ENCODE measurements at places on chromosomes 12 and 14. TPM values are rescaled to one million over a fixed set of nuclear protein-coding genes. Genes with fewer than 3 reads are reported as not detected.

The LRTM2 gene
- not detected for total RNA-seq

The SLCO1B3 gene
- not detected for total RNA-seq

The CCDC38 gene
- 0.24 TPM for total RNA-seq

DNA sequence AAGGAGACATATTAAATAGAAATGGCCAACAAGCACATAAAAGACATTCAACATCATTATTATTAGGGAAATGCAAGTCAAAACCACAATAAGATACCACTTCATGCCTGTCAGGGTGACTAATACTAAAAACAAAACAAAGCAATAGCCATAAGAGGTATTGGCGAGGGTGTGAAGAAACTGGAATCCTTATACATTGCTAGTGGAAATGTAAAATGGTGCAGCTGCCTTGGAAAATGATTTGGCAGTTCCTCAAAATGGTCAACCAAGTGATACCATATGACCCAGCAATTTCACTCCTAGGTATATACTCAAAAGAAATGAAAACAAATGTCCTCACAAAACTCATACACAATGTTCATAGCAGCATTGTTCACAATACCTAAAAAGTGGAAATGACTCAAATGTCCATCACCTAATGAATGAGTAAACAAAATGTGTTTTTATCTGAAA lies 27.0 kb downstream of the GPR135 start:
- DNase-seq: no peak

GRCh38 chr12:97301576-97301975 lies 161.0 kb upstream of the RMST start:
- DNase-seq: no peak

DNA sequence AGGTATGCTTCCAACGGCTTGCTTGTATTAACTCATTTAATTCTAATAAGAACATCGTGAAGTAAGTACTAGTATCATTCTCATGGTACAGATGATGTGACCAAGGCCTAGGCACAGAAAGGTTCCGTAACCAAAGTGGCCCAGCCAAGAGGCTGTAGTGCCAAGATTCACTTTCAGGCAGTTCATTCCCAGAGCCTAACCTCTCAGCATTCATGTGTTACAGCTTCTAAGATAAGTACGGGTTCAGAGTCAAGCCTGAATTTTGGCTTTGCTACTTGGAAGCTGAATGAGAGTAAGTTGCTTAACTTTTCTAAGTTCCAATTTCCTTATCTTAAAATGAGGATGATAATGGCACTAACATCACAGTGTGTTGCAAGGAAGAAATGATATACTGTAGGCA lies 379.9 kb downstream of the AEBP2 start:
- DNase-seq: peak; percentile 55

DNA sequence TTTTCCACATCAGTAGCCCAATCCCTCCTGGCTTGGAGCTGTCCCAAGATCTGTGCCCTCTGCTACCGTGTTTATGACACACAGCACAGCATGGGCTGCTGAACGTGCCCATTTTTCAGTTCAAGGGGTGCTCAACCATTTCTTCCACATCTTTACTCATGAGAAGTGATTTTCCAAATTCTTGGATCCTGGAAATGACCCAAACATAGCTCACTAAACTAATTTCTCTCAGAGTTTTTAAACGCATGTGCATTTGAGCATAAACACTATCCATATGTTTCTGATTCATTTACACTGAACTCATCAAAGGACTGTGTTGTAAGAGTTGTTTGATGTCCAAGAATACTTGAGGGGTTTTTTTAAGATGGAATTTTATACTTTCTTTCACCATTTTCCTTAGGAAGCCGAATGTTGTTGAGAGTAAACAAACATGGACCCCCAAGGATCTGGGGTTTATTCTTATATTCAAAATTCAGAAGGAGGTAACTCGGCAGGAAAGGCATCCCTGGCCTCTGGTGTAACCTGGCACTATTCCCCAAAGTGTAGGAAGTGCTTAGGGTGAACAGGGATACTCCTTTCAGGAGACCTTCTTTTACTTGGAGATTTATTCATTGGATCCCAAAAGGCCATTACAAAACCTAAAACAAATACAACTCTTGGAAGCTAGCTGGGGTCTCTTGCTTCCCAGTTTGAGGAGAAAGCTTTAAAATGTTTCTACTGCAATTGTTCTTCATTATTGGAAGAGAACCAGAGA lies 215.0 kb downstream of the BMP4 start:
- no peak for DNase-seq

- DNase-seq: peak; percentile 33
These were observed 17.6 kb upstream of the PLEKHH1 start for GRCh38 chr14:67515386-67516079.

- no peak for DNase-seq
These were observed 3.1 kb upstream of the IGFBP6 start for GRCh38 chr12:53094394-53094787.

GRCh38 chr14:68450391-68451120 lies 342.3 kb downstream of the ZFP36L1 start:
- DNase-seq: no peak

DNA sequence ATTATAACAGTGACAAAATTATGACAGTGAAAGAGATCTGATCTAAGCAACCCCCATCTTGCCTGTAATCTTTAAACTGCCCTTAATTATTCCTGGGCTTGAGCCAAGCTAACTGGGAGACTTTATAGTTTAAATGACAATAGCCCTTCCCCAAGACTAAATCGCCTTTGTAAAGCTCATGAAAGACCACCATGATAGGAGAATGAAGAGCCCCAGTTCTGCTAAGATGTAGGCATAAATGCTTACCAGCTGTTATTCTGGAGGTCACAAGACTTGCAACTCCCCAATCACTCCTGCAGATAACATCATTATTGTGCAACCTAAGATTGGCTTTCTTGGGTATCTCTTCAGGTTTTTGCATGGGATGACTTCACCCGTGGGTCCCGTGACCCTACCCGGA lies 599.7 kb downstream of the KCNH5 start:
- DNase-seq: no peak
